ENCODE measurements at places on chromosomes 12 and 14.

- DNase-seq: no peak
These were observed 6.1 kb downstream of the DHRS1 start for GRCh38 chr14:24293525-24293924.

DNA sequence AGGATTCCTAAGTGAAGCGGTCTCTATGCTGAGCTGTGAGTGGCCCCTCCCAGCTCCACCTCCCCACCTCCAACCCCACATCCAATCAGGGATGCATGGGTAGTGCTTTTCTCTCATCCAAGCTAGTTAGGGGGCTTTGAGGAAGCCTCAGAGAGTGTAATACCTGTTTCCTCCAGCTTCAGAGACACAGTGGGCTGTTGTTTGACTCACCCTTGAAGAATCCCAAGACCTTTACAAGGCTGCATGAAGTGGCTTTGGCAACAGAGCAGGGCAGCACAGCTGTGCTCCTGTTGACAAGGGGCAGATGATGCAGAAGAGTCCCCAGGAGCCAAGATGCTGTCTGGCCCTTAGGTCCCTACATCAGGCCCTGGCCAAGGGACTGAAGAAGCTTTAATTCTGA, 27.1 kb upstream of the CLMN start:
- DNase-seq: no peak

DNA sequence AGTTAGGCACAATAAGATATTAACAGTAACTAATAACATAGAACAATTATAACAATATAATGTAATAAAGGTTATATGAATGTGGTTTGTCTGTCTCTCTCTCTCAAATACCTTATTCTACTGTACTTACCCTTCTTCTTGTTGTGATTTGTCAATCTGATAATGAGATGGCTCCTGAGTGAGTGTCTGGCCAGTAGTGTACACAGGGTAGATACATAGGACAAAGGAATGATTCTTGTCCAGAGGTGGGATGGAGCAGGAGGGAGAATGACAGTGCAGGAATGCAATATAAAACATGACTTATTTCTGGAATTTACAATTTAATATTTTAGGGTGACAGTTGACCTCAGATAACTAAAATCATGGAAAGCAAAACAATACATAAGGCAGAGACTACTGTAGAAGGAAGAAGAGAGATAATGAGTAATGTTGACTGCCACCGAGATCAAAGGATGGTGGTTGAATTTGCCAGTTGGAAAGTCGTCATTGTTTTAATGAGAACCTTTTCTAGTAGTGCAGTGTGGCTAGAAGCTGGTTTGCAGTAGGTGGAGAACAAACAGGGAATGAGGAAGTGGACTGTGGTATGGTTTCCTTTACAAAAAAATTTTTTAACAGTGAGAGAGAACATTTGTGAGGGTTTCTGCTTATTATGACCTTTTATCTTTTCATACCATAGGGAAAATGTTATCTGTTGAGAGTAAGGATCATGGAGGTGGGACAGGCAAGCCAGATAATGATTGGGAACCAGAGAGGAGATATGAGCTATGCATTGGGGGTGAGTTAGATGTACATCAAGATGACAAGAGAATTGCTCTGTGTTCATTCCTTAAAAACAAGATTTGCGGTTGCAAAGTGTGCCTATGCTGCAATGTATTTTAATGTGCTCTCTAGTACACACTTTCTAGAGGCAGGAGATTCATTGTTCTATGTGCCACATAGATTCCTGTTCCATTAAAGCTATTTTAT, 458.3 kb downstream of the BTG1 start:
- DNase-seq: no peak

DNA sequence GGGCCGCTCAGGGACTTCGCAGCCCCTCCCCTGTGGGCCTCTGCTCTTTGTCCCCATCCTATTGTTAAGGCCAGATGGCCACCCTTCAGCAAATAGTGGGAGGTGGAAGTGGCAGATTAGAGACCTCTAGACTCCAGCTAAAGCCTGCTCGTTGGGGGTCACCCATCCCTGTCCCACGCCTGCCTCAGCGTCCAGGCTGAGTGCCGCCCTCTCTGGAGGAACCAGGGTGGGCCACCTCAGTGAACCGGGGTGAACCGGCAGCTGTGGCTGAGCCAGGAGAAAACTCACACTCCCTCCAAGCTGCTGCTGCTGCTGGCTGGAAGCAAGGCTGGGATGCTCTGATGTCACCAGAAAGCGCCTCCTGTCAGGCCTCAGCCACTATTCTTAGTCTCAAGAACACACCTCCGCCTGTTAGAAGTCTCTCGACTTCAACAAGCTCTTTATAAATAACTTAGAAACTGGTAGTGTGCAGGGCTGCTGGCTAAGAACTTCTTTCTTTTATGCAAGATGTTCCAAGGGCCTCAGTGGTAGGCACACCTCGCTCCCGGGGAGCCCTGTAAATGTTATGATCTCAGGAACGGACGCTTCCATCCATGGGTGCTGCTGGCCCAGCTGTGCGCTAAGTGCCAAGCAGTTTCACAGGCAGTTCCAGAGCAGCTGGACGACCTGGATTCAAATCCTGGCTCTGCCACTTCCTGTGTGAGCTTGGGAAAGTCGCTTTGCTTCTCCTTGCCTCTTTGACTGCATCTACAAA, 19.8 kb upstream of the TESC start:
- no peak for DNase-seq

GRCh38 chr12:108930155-108930554, 50.3 kb downstream of the DAO start:
- no peak for DNase-seq

DNA sequence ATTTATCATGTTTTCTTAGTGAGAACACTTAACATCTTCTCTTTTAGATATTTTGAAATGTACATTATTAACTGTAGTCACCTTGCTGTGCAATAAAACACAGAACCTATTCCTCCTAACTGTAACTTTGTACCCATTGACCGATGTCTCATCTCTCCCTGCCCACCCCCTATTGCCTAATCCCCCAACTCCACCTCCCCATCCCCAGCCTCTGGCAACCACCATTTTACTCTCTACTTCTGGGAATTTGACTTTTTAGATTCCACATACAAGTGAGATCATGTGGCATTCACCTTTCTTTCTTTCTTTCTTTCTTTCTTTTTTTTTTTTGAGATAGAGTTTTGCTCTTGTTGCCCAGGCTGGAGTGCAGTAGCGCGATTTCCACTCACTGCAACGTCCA, 4.4 kb upstream of the CCDC198 start:
- no peak for DNase-seq

DNA sequence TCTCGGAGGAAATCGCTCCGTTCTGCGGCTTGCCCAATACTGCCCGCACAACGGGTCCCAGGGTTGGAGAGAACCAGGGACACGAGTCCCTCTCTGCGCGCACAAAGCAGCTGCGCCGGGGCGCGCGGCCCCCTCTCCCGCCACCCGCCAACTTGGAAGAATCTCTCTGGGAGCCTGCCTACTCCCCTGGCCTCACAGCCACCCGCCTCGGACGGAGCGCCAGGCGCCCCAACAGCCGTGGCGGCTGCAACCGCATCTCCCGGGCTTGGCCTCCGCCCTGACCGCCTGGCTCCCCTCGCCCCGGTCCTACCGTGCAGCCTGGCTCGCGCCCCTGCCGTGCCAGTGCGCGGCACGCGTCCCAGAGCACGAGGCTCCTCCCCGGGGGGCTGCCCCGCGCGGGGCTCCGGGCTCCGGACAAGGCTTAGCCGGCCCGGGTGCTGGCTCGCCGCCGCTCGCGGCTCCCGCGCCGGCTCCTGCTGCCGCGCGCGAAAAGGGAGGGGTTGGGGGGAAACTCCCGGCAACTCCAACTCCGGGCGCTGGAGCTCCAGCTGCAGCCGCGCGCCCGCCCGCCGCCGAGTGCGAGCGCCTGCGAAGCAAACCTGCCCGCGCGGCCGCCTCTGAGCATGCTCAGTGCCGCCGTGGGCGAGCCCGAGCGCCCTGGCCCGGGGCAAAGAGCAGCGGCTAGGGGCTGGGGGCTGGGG, at the start of gene STXBP6:
STXBP6 (minus strand) TSS at position 580 of the 701 bp plus-strand sequence. CDS start 75,329 bp downstream, outside the sequence.
- DNase-seq: peak; percentile 49

DNA sequence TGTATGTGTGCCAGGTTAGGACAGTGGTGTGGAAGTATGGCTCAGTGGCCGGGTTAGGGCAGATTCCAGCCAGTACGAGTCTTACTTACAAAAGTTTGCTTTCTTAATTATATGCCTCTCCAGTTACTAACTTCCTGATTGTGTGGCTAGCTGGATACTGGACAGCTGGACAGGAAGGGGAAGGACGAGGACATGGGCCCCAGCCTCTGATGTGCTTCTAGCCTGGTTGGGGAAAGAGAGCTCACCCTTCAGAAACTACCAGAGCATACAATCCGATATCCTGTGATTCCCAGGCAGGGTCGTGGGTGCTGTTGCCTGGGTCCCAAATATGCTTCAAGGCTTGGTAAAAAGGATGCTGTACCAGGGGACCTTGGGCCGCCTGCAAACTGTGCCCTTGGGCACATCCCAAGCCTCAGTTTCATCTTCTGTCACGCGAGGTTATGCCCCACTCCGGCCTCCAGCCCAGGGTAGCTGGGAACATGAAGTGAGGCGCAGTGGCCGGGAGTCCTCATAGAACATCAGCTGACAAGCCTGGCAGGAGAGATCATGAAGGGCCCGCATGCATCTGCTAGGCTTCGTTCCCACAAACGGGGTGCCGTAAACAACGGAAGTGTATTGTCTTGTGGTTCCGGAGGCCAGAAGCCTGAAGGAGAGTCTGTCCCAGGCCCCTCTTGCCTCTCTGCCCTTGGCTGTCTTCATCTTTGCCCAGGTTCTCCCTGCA, 23.2 kb upstream of the RIN3 start:
- no peak for DNase-seq

DNA sequence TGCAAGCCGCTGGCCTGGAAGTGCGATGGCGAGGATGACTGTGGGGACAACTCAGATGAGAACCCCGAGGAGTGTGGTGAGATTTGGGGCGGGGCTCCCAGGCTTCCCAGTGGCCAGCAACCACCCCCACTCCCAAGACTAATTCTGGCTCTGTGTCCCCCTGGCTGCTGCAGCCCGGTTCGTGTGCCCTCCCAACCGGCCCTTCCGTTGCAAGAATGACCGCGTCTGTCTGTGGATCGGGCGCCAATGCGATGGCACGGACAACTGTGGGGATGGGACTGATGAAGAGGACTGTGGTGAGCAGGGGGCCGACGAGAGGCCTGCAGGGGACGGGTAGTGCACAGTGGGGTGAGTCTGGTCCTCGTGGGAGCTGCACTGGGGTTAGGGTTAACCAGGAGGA, 12.1 kb upstream of the NXPH4 start:
- no peak for DNase-seq

DNA sequence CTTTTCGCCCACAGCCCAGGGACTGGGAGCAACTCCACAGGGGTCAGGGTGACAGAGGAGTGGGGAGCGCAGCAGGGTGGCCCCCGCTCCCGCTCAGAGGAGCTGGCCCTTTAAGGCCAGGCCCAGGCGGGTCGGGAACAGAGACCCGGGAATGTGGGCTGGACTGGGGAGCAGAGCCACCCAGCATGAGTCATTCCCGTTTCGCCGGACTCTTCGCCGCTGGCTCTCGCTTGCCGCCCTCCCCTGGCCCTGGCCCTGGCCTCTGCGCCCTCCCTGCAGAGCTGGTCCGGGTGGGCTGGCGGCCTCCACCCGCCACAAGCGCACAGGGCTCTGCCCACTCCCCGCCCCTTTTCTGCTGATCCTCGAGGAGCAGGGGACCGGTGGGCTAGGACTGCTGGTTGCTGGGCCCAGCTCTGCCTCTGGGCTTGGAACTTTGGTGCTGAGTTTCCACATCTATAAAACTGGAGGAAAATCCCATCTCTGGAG, 92.8 kb downstream of the NINJ2 start:
- peak; percentile 54 for DNase-seq

- no peak for DNase-seq
These were observed 55.7 kb downstream of the TRIM9 start for GRCh38 chr14:51039252-51039651.

DNA sequence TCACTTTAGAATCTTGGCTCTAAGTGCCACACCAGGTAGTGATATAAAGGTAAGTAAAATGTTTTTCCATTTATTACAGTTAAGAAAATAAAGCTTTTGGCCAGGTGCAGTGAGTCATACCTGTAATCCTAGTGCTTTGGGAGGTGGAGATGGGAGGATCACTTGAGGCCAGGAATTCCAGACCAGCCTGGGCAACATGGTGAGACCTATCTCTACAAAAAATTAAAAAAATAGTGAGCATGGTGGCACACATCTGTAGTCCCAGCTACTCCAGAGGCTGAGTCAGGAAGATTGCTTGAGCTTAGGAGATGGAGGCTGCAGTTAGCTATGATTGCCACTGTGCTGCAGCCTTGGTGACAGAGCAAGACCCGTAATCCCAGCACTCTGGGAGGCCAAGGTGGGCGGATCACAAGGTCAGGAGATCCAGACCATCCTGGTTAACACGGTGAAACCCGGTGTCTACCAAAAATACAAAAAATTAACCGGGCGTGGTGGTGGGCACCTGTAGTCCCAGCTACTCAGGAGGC, 5.0 kb downstream of the FANCM start:
- no peak for DNase-seq

GRCh38 chr14:106787626-106788025, 1261.2 kb downstream of the TMEM121 start:
- no peak for DNase-seq

- DNase-seq: peak; percentile 43
These were observed 349.5 kb downstream of the GXYLT1 start for GRCh38 chr12:41795051-41795600.

- peak; percentile 29 for DNase-seq
These were observed 3.4 kb downstream of the KCNA5 start for GRCh38 chr12:5047094-5047493.

- no peak for DNase-seq
These were observed 86.9 kb downstream of the SPTSSA start for GRCh38 chr14:34374998-34375740.

GRCh38 chr12:95474660-95474958, 657 bp downstream of the METAP2 start:
- DNase-seq: no peak

DNA sequence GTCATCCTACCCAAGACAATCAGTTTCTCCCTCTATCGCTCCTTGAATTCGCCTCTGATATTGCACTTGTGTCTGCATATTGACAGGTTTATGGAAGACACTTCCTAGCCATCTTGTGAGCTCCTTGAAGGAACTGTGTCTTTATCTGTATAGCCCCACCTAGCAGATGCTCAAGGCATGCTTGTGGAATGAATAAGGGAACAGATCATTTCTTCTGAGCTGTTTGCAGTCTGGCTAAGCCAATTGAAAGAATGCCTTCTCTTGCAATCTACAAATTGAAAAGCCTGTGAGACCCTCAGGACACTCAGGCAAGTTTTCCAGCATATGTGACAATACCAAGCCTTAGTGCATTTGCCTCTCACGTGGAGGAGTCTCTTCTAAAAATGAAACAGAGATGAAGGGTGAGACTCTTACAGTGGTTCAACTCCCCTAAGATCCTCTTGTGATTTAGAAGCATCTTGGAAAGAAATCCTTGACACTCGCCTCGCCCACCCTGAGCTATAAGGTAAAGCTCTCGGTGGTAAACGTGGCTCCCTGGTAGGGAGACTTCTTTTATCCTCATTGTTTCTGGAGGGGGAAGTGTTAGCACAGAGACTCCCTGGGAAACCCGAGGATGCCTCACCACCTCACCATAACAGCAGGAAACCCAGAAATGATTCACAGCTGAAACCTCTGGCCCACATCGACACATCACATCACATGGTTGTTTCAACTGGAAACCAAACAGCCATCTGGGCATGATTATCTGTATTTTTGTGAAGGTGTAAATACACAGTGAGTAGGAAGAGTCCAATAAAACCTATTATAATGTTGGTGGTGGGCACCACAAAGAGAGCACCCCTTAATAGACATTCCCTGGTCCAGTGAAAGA, 112.3 kb upstream of the BCL2L14 start:
- DNase-seq: no peak

All from spinal cord (tissue), 10 donors.